ENCODE measurements at places on chromosomes 3 and 15.

GRCh38 chr3:129052675-129053074 is 7.9 kb upstream of the GP9 start:
- DNase-seq, result no peak

GRCh38 chr3:14791343-14791945 is 27.3 kb upstream of the FGD5 start:
- DNase-seq, result peak; percentile 72

GRCh38 chr3:161323926-161324621 is 47.2 kb downstream of the SPTSSB start:
- DNase-seq, result no peak

DNA sequence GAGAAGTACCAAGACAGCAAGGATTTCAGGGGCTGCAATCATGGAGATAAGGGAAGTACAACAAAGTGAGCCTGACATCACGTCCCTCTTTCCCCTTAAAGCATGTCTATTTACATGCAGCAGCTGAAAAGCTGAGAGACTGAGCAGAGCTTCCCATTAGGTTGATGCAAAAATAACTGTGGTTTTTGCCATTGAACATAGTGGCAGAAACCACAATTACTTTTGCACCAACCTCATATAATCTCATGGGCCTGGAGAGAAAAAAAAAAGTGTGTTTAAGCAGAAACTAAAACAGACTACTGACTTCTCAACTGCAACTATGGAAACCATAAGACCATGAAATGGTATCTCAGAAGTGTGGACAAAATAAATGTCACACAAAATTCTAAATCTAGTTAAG is 48.3 kb downstream of the CCDC12 start:
- DNase-seq, result no peak

DNA sequence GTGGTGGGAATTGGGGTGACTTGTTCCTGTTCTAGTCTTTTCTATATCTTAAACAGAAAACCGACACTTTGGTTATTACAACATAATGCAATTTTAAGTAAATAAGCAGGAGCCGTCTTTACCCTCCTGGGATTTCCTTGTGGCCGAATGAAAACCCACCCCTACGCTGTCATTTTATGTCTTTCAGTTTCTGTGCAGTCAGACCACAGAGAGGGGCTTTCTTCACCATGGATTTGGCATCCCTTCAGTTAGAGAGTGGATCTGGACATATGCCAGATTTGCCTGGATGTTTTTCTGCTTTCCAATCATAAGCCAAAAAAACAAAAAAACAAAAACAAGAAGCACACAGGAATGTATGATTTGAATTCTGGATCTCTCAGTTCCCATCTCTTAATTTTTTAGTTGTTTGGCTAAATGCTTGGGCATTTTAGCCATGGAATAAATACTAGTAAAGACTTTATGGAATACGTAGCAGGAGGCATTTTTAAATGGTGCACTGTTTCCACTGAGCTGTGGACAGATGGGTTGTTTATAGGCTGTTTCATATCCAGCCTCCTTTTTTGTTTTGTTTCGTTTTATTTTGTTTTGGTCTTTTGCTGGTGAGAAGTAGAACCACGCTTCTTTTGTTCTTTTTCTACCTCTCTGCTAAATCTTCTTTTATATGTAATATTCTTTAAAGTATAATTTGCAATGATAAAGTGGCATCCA is 272.9 kb downstream of the FEZF2 start:
- DNase-seq, result no peak

DNA sequence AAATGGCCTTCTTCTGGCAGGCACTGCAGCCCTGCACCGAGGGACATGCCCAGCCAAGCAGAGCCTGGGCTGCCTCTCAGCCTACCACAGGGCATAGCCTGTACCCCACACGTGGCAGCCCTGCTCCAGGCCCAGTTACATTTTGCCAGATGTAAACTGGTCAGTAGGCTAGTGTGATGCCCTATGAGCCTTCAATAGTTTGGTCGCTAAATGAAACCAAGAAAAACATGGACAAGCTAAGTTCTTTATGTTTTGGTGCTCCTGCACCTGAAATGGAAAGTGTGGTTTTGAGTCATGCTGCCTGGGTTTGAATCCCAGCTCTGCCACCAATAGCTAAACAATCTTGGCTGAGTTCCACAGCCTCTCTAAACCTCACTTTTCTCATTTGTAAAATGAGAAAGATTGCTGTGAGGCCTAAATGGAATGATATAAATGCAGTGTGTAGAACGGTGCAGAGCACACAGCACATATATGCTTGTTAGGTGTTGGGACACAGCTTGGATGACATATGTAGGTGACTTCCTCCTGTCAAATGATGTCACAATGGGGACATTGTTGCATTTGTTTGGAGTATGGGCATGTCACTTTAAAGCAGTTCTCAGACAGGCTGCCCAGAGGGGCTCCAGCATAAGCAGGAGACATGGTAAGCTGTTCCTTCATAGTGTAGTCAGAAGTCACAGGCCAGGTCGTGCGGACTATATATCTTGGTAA is 57.4 kb downstream of the ZBTB38 start:
- no peak for DNase-seq

DNA sequence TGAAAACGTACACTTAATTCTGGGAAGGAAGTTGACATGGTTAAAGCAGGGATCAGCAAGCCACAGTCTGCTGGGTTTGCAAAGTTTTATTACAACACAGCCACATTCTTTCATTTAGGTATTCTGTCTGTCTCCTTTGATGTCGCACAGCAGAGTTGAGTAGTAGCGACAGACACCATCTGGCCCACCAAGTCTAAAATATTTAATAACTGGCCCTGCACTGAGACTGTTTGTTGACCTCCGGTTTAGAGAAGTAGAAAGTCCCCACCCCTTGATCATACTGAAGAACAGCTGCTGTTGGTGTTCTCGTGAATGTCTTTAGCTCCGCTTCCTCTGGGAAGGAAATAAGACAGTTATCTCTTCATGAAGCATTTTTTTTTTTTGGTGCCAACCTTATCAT is 66.2 kb downstream of the MCTP2 start:
- no peak for DNase-seq

- DNase-seq, result no peak
Observed at GRCh38 chr3:194306771-194307640, 44.1 kb downstream of the CPN2 start.

GRCh38 chr3:70501561-70501960 is 189.1 kb upstream of the MDFIC2 start:
- no peak for DNase-seq
